Small intestine (tissue), 16 donors: ENCODE measurements at places on chromosomes 1 and 21.
A peak's percentile ranks its signal among the peaks of the same experiment; 100 is the strongest.

- H3K36me3 ChIP-seq = no peaks in the 10 kb centered on the region
- no peak overlapping the region for H3K27ac ChIP-seq
- H3K4me3 ChIP-seq = peak overlapping the region; percentile 93
- H3K4me1 ChIP-seq = no peaks in the 10 kb centered on the region
Measured at GRCh38 chr1:35029761-35030160, 2.0 kb downstream of the ZMYM6 start.

- H3K27me3 ChIP-seq = no peaks in the 10 kb centered on the region
- H3K4me1 ChIP-seq = no peaks in the 10 kb centered on the region
- H3K36me3 ChIP-seq = peaks cover 48% of the 10 kb centered on the region
- H3K4me3 ChIP-seq = no peak overlapping the region
- no peak overlapping the region for H3K27ac ChIP-seq
Measured at GRCh38 chr1:150622303-150622975, 7.0 kb downstream of the ENSA start.

- H3K4me1 ChIP-seq = no peaks in the 10 kb centered on the region
- no peaks in the 10 kb centered on the region for H3K27me3 ChIP-seq
- no peak overlapping the region for H3K4me3 ChIP-seq
- no peak overlapping the region for H3K27ac ChIP-seq
- no peak for DNase-seq
- no peaks in the 10 kb centered on the region for H3K36me3 ChIP-seq
Measured at GRCh38 chr1:7948960-7949359, 8.3 kb upstream of the TNFRSF9 start.

DNA sequence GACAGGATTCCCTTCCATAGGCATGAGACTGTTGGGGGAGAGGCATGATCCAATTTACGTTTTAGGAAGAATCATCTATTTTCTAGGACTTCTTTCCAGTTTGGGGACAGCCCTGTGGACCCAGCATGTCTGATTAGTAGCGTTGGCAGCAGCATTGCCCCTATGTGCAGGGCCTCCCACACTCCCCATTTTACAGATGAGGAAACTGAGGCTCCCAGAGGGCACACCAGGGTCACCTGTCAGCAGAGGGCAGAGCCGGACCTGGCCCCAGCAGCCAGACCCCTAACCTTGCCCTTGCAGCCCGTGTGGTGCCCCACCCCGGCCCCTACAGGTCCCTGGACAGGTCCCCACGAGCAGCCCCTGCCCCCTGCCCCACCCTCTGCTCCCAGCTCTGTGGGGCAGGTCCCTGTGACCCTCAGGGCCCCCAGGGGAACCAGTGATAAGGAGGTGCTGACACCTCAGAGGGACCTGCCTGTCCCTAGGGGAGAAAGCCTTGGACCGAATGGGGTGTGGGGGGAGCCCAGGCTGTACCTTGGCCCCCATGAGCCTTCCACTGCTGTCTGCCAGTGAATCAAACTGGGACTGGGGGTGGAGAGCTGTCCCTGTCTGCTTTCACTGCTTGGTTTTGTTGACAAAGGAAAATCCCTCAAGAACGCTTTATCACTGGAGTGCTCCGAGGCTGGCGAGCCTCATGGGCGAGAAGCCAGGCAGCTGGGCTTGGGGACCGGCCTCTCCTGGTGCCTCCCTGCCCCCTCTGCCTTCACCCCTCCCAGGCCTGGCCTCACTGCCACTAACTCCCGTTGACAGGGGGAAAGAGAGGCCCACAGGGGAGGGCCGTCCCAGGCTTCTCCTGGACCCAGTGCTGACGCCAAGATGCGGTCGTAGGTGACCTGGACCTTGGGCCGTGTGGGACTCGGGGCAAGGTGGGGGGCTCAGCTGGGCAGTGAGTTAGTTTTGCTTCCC, 39.4 kb upstream of the CCDC27 start:
- no peak overlapping the region for H3K4me3 ChIP-seq
- H3K4me1 ChIP-seq = no peaks in the 10 kb centered on the region
- no peak overlapping the region for H3K27ac ChIP-seq
- no peaks in the 10 kb centered on the region for H3K36me3 ChIP-seq
- DNase-seq = no peak

GRCh38 chr1:151273924-151274466, 8.1 kb upstream of the ZNF687 start:
- DNase-seq = no peak
- no peak overlapping the region for H3K4me3 ChIP-seq
- H3K27me3 ChIP-seq = no peaks in the 10 kb centered on the region
- no peak overlapping the region for H3K27ac ChIP-seq

DNA sequence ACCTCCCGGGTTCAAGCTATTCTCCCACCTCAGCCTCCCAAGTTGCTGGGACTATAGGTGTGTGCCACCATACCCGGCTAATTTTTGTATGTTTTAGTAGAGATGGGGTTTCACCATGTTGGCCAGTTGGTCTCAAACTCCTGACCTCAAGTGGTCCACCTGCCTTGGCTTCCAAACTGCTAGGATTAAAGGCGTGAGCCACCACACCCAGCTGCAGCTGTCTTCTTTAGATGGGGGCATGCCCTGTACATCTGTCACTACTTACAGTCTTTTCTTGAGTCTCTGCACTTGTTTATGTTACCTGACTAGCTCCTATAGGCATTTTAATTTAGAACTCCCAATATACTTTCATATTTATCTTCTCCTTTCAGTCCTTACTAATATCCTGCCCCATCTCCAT, 64.2 kb downstream of the SELENOF start:
- H3K36me3 ChIP-seq = no peaks in the 10 kb centered on the region
- no peaks in the 10 kb centered on the region for H3K27me3 ChIP-seq
- H3K4me3 ChIP-seq = no peak overlapping the region
- H3K4me1 ChIP-seq = no peaks in the 10 kb centered on the region
- no peak for DNase-seq

- DNase-seq = peak; percentile 39
- no peak overlapping the region for H3K27ac ChIP-seq
- no peaks in the 10 kb centered on the region for H3K27me3 ChIP-seq
- H3K36me3 ChIP-seq = no peaks in the 10 kb centered on the region
Measured at GRCh38 chr1:94382201-94382600, 36.0 kb upstream of the ABCD3 start.

DNA sequence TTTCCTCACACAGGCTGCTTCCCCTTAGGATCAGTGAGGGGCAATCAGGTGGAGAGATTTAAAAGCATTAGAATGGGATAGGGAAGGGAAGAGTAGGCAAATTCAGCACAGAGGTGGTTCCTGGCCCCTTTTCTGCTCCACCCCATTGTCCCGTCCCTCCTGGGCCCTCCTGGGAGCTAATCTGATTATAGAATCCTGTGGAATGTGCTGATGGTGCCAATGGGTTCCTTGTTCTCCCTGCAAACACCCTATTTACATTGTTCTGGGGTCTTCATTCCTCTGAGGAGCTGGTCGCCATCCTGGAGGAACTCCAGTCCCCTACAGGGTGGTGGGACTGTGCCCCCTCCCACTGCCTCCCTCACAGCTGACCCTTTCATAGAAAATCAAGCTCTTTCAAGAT, 34.4 kb upstream of the LRP8 start:
- H3K27me3 ChIP-seq = no peaks in the 10 kb centered on the region
- no peaks in the 10 kb centered on the region for H3K36me3 ChIP-seq
- no peak overlapping the region for H3K27ac ChIP-seq
- no peak overlapping the region for H3K4me3 ChIP-seq

DNA sequence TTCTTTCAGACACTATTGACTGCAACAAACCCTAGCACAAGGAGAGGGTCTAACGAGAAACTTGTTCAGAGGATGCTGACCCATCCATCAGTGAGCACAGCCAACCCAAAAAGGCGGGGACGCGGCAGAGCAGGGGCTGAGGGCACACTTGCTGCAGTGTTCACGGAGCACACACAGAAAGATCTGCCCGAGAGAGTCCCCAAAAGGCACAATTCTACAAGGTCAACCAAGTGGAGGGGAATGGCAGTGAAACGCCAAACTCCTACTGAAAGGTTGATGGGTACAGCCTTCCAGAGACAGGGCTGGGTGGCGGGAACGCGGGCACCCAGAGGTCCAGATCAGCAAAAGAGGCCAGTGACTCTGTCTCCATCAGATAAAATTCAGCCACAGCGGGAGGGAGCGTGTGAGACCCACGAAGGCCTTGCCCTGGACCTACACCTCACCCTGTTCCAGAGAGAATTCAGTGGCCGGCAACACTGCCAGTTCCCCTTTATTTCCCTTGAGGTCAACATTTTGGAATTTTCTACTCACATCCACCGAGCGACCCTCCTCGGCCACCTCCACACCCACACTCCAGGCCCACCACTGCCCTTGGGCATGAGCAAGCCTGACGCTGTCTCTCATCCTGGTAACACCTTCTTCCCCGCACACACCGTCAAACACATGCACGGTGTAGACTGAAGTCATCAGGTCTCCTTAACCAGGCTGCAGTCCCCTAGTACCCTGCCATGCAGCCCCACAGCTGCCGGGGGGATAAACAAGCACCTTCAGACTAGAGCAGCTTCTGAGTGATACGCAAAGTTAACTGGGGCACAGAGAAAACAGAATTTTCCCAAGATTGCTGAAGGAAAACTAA, 5.5 kb downstream of the GNG4 start:
- no peak overlapping the region for H3K27ac ChIP-seq
- H3K4me3 ChIP-seq = no peak overlapping the region
- peaks cover 5% of the 10 kb centered on the region for H3K27me3 ChIP-seq
- peaks cover 4% of the 10 kb centered on the region for H3K36me3 ChIP-seq

DNA sequence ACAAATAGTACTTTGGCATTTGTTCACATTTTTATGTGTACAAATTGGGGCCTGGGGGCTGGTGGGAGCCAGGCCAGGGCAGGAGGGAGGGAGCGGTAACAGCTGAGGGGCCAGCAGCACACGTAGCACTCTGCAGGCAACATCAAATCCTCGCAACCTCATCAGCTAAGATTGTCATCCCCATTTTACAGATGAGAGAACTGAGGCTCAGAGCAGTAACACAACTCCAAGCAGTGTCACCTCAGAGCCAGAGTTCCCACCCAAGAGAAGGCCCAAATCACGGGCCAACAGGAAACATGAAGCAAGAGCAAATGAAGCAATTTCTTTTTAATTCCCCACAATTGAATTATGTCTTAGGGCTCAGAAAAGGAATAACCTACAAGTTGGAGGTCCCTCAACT, 14.1 kb downstream of the IFFO2 start:
- H3K4me1 ChIP-seq = peaks cover 20% of the 10 kb centered on the region
- no peaks in the 10 kb centered on the region for H3K27me3 ChIP-seq
- no peaks in the 10 kb centered on the region for H3K36me3 ChIP-seq
- H3K4me3 ChIP-seq = no peak overlapping the region
- H3K27ac ChIP-seq = peak overlapping the region; percentile 30
- no peak for DNase-seq

GRCh38 chr1:234942879-234943506, 185.6 kb downstream of the TOMM20 start:
- H3K4me1 ChIP-seq = no peaks in the 10 kb centered on the region
- DNase-seq = no peak
- no peaks in the 10 kb centered on the region for H3K36me3 ChIP-seq

DNA sequence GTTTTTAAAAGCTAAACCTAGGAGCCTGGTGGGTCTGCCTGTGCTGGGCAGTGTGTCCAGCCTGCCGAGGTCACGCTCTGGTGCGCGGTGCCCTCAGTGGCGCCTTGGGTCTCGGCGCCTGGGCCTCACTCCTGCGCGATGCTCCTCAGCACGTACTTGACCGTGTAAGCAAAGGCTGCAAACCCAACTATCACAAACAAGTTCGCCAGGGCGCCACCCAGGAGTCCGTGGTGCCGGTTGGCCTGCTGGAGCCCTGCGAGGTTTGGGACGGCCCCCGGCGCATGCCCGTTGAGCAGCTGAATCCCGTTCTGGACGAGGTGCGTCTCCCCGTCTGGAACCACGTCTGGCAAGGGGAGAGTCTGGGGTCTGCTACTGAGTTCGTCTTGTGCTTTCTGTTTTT, 8.6 kb upstream of the C1QTNF12 start:
- no peaks in the 10 kb centered on the region for H3K27me3 ChIP-seq
- H3K4me1 ChIP-seq = no peaks in the 10 kb centered on the region
- H3K27ac ChIP-seq = no peak overlapping the region
- H3K4me3 ChIP-seq = no peak overlapping the region

- H3K27me3 ChIP-seq = no peaks in the 10 kb centered on the region
- no peak for DNase-seq
- H3K36me3 ChIP-seq = no peaks in the 10 kb centered on the region
- no peak overlapping the region for H3K4me3 ChIP-seq
- H3K4me1 ChIP-seq = no peaks in the 10 kb centered on the region
Measured at GRCh38 chr1:237811633-237812032, 79.1 kb downstream of the ZP4 start.

DNA sequence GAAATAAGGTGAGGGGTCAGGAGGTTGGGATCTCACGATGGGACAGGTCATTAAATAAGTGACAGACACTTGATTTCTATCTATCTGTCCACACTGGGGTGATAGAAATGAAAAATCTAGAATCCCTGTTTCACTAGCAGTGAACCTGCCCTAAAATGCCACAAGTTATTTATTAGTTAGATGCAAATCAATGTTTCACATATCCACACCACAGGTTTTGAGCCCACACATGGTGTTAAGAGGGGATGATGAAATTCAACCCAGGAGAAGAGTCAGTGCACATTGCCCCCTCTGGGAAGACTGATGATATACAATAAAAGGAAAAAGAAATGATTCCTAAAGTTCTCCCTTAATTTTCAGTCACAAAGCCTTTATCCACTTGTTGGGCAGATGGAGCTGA, 10.1 kb upstream of the NTPCR start:
- no peaks in the 10 kb centered on the region for H3K4me1 ChIP-seq
- no peaks in the 10 kb centered on the region for H3K36me3 ChIP-seq
- no peak for DNase-seq
- no peaks in the 10 kb centered on the region for H3K27me3 ChIP-seq

- H3K36me3 ChIP-seq = no peaks in the 10 kb centered on the region
- H3K4me3 ChIP-seq = no peak overlapping the region
- no peak overlapping the region for H3K27ac ChIP-seq
- no peaks in the 10 kb centered on the region for H3K4me1 ChIP-seq
- no peak for DNase-seq
- H3K27me3 ChIP-seq = no peaks in the 10 kb centered on the region
Measured at GRCh38 chr1:147336291-147336690, 93.8 kb downstream of the CHD1L start.

DNA sequence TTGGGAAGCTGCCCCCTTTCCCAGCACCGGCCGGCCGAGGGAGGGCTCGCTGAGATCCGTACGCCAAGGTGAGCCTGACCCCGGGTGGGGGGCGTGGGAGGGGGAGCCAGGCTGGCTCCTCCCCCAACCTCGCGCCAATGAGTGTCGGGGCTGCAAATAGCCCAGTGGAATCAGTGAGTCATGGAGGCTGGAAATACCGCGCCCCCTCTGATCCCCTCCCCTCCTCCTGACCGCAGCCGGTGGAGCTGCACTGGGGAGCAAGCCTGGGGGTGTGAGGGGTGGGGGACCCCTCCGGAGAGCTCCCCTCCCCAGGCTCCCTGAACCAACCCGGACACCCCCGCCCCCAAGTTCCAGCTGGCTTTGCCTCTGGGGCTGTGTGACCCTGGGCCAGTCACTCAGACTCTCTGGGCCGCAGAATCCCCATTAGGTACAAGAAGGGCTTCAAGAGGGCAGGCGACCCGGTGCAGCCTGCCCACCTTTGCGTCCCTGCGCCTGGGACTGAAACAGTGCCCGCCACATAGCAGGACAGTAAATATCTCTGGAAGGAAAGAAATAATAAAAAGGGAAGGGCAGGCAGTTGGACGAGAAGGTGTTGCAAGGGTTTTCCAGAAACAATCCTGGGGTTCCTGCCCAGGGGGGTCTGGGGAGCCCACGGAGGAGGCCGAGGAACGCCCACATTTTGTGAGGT, 4.5 kb downstream of the HSPB7 start:
- H3K36me3 ChIP-seq = no peaks in the 10 kb centered on the region
- peaks cover 26% of the 10 kb centered on the region for H3K4me1 ChIP-seq
- DNase-seq = peak; percentile 27
- H3K4me3 ChIP-seq = peak overlapping the region; percentile 40
